ENCODE measurements at places on chromosomes 5 and 9. TPM values are rescaled to one million over a fixed set of nuclear protein-coding genes. Genes with fewer than 3 reads are reported as not detected.

DNA sequence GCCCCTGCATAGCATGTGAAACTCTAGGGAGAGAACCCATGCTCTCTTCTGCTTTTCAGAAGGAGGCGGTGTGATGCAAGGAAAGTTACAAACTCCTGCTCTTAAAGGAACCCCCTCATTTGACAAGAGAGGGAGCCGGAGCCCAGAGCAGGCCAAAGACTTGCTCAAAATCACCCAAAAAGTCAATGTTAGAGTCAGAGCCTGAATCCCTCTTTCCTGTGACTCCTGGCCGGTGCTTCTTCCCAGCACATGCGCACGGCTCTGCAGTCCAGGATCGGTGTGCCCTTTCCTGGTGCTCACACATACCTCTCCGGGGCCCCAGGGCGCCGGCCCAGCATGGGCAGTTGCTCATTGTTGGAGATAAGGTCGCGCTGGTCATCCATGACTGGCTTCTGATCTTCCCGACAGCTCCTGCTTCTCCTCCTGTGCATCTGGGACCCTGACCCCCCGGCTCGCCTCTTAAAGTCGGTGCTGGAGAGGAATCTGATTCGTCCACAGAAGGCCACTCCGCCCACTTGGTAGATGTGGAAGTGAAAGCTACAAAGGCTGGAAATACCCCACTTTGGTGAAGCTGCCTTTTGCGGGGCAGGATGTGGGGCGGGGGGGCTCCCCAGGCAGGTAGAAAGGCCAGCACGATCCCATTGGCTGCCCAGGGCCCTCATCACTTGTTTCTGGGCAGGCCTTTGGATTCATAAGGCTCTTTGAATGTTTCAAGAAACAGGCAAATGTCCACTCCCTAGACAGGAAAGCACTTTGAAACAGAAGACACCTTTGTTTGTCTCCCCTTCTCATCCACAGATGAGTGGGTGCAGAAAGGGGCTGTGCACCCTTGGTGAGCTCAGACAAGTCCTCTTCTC, at the start of gene CD74:
Gene CD74, minus strand, starts transcription at position 592 of the 857 bp plus-strand sequence. Its CDS starts 161 bp downstream, at position 431.
- DNase-seq = peak; percentile 98

- no peak for DNase-seq
Observed at GRCh38 chr5:160227012-160227411, 2.3 kb upstream of the FABP6 start.

- no peak for DNase-seq
Observed at GRCh38 chr5:108078345-108078744, 303.6 kb downstream of the FBXL17 start.

The GRXCR2 gene
- not detected for total RNA-seq

All from activated naive CD4-positive, alpha-beta T cell treated with anti-CD3 and anti-CD28 coated beads for 36 hours (primary cell).